ENCODE measurements at places on chromosomes 12 and 14.

DNA sequence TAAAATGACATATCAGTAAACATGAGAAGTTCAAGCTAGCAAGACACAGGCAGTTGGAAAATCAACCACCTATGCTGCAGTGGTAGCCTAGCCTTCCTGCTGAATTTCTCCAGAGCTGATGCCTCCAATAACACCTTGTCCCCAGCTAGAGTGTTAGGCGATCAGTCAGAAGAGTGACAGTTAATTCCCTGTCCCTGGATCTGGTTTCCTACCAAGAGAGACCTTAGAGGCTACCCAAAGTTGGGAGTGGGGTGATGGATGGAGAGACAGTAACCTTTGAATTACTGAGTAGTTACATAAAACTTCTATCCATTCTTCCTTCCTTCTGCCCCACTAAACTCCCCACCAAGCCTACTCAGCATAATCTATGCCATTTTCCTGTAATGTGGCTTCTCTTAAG lies 1.9 kb upstream of the ANO2 start:
- DNase-seq, result no peak

- DNase-seq, result no peak
These were observed 36.0 kb downstream of the CACNA2D4 start for GRCh38 chr12:1882405-1882804.

GRCh38 chr14:61244009-61244408 lies 37.1 kb downstream of the TMEM30B start:
- no peak for DNase-seq

DNA sequence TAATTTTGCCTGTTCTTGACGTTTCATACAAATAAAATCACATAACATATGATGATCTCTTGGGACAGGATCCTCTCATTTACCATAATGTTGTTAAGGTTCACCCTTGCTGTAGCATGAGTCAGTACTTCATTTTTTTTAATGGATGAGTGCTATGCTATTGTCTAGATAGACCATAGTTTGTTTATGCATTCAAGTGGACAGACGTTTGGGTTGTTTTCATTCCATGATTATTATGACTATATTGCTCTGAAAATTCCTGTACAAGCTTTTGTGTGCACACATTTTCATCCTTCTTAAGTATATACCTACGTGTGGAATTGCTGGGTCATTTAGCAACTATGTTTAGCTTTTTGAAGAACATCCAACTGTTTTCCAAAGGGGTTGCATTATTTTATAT lies 325.6 kb upstream of the TMEM132C start:
- no peak for DNase-seq

DNA sequence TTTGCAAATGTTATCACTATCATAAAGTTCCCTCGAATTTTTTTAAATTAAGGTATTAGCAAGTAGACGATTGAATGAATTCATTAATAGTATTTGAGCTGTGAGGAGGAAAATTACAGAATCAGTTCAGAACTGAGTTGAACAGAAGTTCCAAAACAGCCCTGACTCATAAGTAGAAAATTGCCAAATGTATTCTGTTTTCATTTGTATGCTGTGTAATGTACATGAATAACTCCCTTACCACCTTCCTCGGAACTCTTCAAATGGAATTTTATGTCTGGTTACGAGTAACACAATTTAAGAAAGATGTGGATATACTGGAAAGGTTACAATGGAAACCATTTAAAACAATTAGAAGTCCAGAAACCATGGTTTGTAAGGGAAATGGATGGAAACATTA lies 283.3 kb upstream of the FAR2 start:
- no peak for DNase-seq

DNA sequence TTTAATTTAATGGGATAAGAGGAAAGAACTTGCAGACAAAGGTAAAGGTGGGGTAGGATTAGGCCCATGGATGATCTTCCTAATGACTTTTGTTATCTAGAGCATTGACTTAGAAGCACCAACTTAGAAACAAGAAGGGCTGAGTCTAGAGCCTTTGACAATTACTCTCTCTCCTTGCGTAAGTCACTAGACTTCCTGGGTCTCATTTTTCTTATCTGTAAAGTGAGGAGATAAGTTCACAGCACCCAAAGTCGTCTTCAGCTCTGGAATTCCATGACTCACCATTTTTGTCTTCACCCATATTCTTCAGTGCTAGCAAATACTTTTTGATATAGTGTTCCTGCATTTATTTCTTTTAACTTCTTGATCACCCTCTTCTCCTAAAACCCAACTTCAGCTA lies 75.7 kb downstream of the SSPN start:
- no peak for DNase-seq

- DNase-seq, result no peak
These were observed at the start of gene CHGA for GRCh38 chr14:92922883-92923743. CHGA (plus strand) TSS chr14:92923150; CDS start chr14:92923360, 210 bp downstream.

- no peak for DNase-seq
These were observed 45.3 kb downstream of the TAOK3 start for GRCh38 chr12:118327391-118327790.

DNA sequence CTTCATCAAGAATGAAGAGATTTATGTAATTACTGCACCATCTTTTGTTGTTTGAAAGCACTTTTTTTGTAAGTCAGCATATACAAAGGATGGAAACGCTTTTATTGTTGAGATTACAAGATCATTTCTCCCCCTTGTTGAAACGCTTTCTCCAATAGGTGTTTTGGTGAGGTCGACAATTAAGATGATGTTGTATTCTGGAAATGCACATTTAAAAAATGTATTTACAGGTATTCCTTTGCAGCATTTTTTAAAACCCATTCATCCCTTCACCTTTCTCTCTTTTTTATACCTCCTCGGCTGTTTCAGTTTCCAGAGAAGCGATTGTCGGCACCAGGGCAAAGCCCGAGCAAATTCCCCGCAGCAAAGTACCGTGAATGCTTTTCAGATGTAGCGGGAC lies 499.9 kb downstream of the VRK1 start:
- DNase-seq, result no peak

Data from activated CD8-positive, alpha-beta memory T cell treated with anti-CD3 and anti-CD28 coated beads for 4 hours (primary cell).